Brain (organoid and tissue), 16 donors: ENCODE measurements at places on chromosomes 13 and 19. TPM values are rescaled to one million over a fixed set of nuclear protein-coding genes. Genes with fewer than 3 reads are reported as not detected.

The IRGC gene
- polyA plus RNA-seq = not detected

The FXYD7 gene
- 106 TPM for polyA plus RNA-seq

The KASH5 gene
- polyA plus RNA-seq = not detected

The ZBTB32 gene
- not detected for polyA plus RNA-seq

The ZNF560 gene
- not detected for polyA plus RNA-seq

The MAMSTR gene
- 3.6 TPM for polyA plus RNA-seq

The CILP2 gene
- polyA plus RNA-seq = 6.1 TPM

The DLL3 gene
- polyA plus RNA-seq = 57.3 TPM

The TTC9B gene
- 25.0 TPM for polyA plus RNA-seq

The CYP2S1 gene
- polyA plus RNA-seq = 0.54 TPM

The PSMD8 gene
- polyA plus RNA-seq = 293 TPM

The UHRF1 gene
- 25.6 TPM for polyA plus RNA-seq

The KEAP1 gene
- polyA plus RNA-seq = 71.4 TPM

The FAM216B gene
- polyA plus RNA-seq = not detected

The CYSLTR2 gene
- 0.48 TPM for polyA plus RNA-seq

The RNF17 gene
- not detected for polyA plus RNA-seq

The CD177 gene
- 0.48 TPM for polyA plus RNA-seq

The SIGLEC10 gene
- 1.7 TPM for polyA plus RNA-seq

The ZNF578 gene
- 3.7 TPM for polyA plus RNA-seq

The BEST2 gene
- 0.20 TPM for polyA plus RNA-seq

The APOE gene
- 407 TPM for polyA plus RNA-seq

The TJP3 gene
- 3.8 TPM for polyA plus RNA-seq

The LGI4 gene
- polyA plus RNA-seq = 29.2 TPM

The PLVAP gene
- 35.9 TPM for polyA plus RNA-seq

The PCDH9 gene
- polyA plus RNA-seq = 9.9 TPM

The HAUS8 gene
- 12.7 TPM for polyA plus RNA-seq

The ZIC5 gene
- polyA plus RNA-seq = 49.1 TPM

The CLDND2 gene
- 1.6 TPM for polyA plus RNA-seq

The NXNL1 gene
- not detected for polyA plus RNA-seq

The COX6B1 gene
- polyA plus RNA-seq = 1,011 TPM

The DNAAF3 gene
- 0.64 TPM for polyA plus RNA-seq

The CGB7 gene
- not detected for polyA plus RNA-seq

The PLIN4 gene
- polyA plus RNA-seq = 2.3 TPM
